Left ventricle myocardium superior (tissue), 1 donor: ENCODE measurements at places on chromosomes 1 and 21. TPM values are rescaled to one million over a fixed set of nuclear protein-coding genes. Genes with fewer than 3 reads are reported as not detected.

GRCh38 chr1:225655509-225656258, 2.8 kb upstream of the ENAH start:
- DNase-seq, result peak; percentile 50

Gene KIAA1614
- 7.0 TPM for total RNA-seq

Gene HSD3B1
- total RNA-seq, result not detected

GRCh38 chr1:147496571-147497210, 44.6 kb upstream of the BCL9 start:
- peak; percentile 48 for DNase-seq

GRCh38 chr1:80801695-80802094, 999.0 kb upstream of the ADGRL2 start:
- DNase-seq, result no peak

DNA sequence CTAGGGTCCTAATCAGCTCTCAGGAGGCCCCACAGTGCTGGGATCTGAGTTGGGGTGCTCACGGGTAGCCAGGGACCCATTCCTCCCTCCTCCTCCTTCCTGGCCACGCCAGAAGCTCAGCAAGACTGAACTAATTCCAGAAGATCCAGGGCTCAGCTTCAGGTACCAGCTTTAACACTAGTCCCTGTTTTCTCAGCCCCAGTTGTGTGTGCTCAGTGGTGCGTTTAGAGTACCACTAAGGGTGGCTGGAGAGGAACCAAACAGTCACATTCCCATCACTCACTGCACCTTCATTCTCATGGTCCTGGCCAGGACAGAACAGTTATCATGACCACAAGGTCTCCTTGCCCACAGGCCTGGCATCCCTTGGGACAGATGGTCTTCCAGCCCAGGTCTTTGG, 20.8 kb downstream of the PKP1 start:
- DNase-seq, result no peak

Gene CFHR1
- not detected for total RNA-seq

GRCh38 chr1:94919241-94920030, 7.5 kb downstream of the CNN3 start:
- no peak for DNase-seq

Gene PROK1
- total RNA-seq, result not detected

DNA sequence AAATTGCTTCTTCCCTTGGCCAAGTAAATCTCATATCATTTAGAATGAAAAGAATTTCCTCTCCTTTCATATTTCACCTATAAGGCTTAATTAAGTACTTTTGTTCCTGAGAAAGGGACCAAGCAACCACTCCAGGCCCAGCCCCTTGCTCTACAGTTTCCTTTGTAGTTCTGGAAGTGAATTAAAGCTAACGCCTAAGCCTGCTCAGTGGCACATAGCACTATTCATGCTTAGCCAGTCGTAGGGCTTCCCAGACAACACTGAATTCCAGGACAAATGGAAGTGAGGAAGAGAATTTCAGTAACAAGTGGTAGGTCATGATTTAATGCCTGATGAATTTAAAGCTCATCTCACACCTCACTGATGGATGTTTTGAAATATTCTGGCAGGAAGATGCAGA, 73.3 kb downstream of the RPAP2 start:
- no peak for DNase-seq

Gene SH2D2A
- 1.0 TPM for total RNA-seq

- DNase-seq, result no peak
Measured at GRCh38 chr1:95013950-95014574, 58.7 kb downstream of the ALG14 start.

Gene SPATA17
- total RNA-seq, result 1.2 TPM

DNA sequence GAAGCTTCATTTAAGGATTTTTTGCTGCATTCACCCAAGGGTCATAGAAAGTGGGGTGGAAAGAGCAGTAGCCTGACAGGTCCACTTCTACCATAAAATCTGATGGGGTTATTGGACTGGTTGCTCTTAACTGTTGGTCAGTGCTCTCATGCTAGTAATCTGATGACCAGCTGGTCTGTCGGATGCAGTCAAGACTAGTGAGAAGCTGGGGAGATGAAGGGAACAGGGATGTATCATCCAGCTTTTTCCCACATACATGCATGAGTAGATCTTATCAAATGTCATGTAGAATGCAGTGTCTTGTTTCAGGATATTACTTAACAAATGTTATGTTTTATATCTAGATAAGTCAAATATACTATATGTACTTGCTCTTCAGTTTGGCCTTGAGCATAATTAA, 11.1 kb downstream of the ATP1B1 start:
- DNase-seq, result no peak

- no peak for DNase-seq
Measured at GRCh38 chr1:231072041-231072440, 32.0 kb upstream of the FAM89A start.

DNA sequence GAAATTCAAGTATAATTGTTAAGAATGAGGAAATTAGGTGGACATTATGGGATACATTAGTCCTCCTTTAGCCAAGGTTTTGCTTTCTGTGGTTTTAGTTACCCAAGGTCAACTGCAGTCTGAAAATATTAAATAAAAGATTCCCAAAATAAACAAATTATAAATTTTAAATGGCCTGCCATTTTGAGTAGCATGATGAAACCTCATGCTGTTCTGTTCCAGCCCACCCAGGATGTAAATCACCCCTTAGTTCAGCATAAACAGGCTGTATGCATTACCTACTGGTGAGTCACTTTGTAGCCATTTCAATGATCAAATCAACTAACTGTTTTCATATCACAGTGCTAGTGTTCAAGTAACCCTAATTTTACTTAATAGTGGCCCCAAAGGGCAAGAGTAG, 132.5 kb upstream of the LYPLAL1 start:
- DNase-seq, result no peak

GRCh38 chr1:62308606-62309005, 10.6 kb downstream of the KANK4 start:
- DNase-seq, result no peak

Gene ARHGEF19
- total RNA-seq, result 2.0 TPM

- DNase-seq, result no peak
Measured at GRCh38 chr1:41723786-41724185, 194.9 kb downstream of the HIVEP3 start.

- no peak for DNase-seq
Measured at GRCh38 chr1:44424747-44425146, 19.7 kb downstream of the RNF220 start.

DNA sequence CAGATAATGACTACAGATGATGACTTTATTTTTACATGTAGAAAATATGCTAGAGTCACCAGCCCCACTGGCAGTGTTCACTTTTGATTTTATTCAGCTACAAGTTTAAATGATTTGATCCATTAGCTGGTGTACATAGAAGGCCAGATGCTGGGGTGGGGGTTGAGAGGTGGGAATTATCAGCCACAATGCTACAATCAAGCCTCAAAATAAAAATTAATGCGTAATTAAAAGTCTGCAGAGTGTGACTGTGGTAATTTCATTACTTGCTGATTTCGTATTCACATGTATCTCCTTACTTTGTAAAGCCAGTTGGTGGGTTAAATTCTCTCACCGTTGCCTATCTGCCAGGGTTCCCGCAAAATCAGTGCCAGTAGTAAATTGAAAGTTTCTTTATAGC, 109.3 kb downstream of the GALNT2 start:
- no peak for DNase-seq

Gene F13B
- not detected for total RNA-seq

- no peak for DNase-seq
Measured at GRCh38 chr1:169679692-169680091, 31.7 kb downstream of the SELL start.

DNA sequence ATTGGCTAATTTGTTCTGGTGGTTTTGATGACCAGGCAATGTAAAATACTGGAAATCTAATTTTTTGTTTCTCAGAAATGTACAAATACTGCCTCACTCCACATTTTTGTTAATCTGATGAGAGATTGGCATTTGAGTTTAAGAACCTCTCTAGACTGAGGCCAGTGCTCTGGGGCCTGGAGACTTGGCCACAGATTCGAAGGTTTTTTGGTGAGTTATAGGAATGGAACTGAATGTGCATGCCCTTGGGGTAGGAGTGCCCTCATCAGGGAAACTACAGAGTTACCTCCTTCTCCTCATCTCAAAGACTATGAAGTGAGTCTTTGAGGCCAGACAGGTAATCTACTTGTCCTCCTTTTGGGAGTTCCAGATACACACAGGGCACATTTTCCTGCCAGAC, 347.9 kb downstream of the LTN1 start:
- no peak for DNase-seq

Gene CD1E
- 0.50 TPM for total RNA-seq

Gene CDC7
- total RNA-seq, result 1.2 TPM

- DNase-seq, result no peak
Measured at GRCh38 chr1:243435836-243436235, 180.0 kb downstream of the SDCCAG8 start.

Gene A3GALT2
- total RNA-seq, result not detected

GRCh38 chr1:203225071-203225470, 4.4 kb downstream of the CHIT1 start:
- no peak for DNase-seq

Gene NUDC
- total RNA-seq, result 73.3 TPM

- DNase-seq, result no peak
Measured at GRCh38 chr1:26945728-26946127, 14.5 kb downstream of the KDF1 start.

DNA sequence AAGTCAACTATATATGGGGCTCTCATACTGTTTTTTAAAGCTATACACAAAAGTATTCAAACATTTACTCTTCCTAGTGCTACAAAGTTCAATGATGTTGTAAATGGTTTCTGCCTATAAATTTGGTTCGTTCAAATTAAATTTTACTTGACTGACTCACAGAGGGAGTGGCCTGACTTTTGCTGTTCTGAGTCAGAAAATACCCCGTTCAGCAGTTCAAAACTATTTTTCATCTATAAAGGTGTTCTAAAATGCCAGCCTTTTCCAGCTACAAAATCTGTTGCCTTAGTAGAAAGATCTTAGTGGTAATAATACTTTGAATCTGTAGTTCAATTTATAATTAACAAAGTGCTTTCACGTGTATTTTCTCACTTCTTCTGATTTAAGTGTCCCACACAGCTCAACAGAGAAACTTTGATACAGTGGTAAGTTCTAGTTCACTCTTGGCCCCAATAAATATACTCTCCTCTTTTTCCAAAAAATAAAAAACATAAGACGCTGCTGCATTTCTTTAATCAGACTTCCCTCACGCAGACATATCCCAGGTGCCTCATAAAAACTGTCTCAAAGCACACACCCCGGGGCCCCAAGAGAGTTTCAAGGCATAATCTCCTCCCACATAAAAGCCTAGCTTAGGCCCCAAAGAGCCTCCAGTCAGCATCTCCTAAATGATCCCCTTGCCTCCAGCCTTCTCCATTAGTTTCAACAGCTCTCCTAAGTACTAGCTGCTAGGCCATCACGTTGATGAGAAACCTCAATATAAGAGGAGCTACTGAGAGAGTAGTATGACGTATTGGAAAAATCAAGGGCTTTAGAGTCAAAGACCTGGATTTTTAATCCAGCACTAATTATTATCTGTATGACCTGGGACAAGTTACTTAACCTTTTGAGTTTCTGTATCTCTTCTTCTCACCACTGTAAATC, 3.2 kb downstream of the PTP4A2 start:
- DNase-seq, result no peak

- no peak for DNase-seq
Measured at GRCh38 chr1:116852367-116852766, 57.3 kb upstream of the PTGFRN start.
